ENCODE measurements at places on chromosomes 7 and 10. TPM values are rescaled to one million over a fixed set of nuclear protein-coding genes. Genes with fewer than 3 reads are reported as not detected.

DNA sequence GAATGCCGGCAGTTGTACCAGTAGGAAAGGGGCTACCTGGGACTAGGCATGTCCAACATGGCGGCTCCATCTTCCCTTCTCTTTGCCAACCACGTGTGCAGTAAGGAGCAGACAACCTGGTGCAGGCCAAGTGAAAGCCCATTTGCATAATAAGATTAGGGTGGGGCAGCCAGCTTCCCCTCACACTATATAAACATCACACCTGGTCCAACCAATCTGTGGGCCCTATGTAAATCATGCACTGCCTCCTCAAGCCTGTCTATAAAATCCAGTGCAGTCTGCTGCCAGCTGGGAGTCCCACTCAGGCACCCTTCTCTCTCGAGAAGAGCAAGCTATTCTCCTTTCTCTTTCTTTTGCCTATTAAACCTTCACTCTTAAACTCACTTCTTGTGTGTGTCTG, 429.3 kb downstream of the CALN1 start:
- DNase-seq: no peak

GRCh38 chr10:61923210-61923949, 21.9 kb downstream of the ARID5B start:
- DNase-seq: no peak

DNA sequence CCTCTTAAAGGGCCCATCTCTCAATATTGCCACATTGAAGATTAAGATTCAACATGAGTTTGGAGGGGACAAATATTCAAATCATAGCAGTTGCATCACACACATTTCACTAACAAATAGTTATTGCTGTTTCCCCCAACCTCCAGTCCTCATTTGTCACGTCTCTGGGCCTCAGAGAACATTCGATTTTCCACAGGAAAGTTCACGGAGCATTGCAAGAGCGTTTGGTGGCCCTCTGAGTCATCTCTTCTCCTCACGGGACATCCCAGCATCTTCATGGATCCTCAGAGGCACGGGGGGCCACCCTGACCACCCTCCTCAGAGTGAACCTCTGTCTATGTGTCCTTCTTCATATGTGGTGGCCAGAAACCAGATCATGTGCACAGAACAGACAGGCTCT, 50.3 kb upstream of the CHST15 start:
- no peak for DNase-seq

DNA sequence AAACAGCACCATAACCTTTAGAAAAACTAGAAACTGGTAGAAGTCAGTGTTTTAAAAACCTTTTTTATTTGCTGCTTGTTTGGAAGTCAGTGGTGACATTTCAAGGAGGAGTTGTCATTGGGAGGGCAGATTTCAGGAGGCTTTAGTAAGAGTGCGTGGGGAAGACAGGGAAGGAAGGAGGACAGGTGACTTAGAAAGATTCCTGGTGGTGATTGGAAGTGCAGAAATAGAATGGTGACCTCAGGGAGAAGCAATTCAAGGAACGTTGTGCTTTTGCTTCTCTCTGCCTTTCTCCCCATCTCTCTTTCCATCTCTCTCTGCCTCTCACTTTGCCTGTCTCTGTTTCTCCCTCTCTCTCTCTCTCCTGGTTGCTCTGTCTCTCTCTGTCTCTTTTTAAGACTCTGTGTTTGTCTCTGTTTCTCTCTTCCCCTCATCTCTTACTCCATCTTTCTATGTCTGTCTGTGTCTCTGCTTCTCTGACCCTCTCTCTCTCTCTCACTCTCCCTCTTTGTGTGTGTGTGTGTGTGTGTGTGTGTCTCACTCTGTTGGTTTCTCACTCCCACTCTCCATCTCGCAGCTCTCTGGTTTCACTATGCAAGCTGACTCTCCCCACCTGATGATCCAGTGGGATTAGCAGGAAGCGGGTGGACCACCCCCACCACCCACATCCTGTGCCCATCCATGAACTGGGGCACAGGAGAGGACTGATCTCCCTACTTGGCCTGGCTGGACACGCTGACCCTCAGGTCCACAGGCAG, 10.9 kb upstream of the PFKP start:
- no peak for DNase-seq

DNA sequence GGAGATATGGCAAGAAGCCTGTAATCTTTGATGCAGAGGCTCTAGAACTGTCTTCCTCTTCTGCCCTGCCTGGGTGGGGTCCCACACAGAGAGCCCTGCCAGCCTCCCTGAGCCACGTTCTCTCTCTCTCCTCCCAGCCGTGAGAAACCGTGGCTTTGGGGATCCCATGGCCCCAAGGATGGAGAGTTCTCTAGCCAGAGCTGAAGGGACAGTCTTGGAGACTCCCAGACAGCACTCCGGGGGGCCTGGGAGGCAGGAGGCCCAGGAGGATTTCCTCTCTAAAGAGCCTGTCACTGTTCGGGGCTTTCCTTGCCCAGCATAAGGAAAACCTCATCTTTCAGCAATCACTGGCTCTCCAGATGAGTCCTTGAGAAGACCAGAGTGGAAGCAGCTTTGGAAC, 227.1 kb downstream of the ARHGAP12 start:
- DNase-seq: no peak

DNA sequence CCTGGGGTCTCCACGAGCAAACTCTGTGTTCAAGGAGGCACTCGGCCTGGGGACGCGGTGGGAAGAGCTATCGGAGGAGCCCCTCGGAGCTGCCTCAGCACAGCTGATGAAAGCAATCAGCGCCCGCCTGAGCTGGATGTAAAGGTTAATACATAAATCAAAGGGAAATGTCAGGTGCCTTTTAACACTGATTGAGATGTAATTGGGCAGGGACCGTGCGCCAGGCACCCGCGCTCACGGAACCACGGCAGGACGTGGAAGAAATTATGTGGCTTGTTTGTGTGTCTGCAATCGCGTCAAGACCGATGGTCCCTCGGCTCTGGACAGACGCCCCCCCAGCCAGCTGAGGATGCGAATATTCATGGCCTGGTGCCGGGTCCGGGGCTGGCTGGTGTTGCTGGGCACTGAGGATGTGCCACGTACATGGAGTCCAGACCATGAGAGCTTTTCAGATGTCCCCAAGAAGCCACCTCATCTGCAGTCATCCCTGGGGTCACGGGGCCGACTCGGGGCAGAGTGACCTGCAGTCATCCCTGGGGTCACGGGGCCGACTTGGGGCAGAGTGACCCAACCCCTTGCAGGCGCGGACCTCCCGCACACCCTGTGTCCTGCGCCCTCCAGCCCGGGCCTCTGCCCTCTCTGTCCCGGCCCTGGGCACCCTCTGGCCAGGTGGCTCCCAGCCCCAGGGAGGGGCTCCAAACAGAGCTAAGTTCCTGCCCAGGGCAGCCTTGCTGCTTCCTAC, 15.6 kb downstream of the FOXL3 start:
- DNase-seq: no peak

- DNase-seq: no peak
These were observed 191.1 kb upstream of the LRGUK start for GRCh38 chr7:133936074-133936473.

DNA sequence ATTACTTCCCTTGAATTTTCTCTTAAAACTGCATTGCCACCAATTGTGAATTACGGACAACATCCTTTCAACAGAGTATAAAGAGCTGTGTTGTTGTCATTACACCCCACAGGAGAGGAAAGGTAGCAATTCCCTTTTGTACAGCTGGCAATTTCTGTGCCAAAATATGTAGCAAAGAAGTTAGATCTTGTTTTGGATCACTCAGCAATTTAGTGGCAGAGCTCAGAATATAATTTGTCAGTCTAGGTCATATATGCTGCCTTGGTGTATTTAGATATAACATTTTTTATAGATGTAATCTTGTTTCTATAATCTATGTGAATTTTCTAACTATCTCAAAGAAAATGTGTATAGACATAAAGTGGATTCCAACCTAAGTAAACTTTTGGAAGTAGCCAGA, 38.8 kb downstream of the NRBF2 start:
- DNase-seq: no peak

- no peak for DNase-seq
These were observed 84.5 kb upstream of the ETV1 start for GRCh38 chr7:14073988-14074387.

DNA sequence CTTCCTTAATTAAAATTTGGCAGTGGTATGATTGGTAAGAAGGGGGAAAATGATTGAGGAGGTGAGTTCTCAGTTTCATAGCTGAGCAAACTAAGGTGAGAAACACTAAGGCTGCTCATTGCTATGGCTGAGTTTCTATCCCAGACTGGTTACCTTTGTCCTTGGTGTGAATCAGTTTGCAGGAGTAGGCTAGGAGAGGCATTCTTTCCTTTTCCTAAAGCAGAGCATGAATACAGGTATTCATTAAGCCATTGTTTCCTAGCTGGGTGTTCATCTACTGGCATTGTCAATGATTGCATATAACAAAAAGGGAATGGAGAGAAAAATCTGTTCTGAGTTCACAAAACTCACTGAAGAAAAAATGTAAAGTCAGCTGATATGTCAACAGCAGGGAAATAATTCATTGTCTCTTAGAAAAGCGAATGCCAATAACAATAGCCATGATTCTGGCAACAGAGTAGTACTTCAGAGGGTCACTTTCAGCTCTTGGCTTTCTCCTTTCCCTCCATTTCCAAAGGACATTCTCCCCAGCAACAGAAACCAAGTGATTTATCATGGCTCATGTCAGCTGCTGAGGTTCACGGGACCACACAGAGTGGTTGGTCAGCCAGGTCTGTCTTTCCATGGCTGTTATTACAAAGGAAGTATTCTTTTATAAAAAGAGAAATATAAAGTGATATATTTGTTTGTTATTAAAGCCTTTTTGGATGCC, 234.0 kb downstream of the BICC1 start:
- no peak for DNase-seq

Gene ARL5B
- total RNA-seq: 16.8 TPM

Gene SFTPD
- total RNA-seq: 5.5 TPM

Gene NEUROG3
- total RNA-seq: not detected

Gene STN1
- 14.6 TPM for total RNA-seq

Gene KCND2
- total RNA-seq: 14.4 TPM
